ENCODE measurements at places on chromosomes 16 and 17. TPM values are rescaled to one million over a fixed set of nuclear protein-coding genes. Genes with fewer than 3 reads are reported as not detected.

DNA sequence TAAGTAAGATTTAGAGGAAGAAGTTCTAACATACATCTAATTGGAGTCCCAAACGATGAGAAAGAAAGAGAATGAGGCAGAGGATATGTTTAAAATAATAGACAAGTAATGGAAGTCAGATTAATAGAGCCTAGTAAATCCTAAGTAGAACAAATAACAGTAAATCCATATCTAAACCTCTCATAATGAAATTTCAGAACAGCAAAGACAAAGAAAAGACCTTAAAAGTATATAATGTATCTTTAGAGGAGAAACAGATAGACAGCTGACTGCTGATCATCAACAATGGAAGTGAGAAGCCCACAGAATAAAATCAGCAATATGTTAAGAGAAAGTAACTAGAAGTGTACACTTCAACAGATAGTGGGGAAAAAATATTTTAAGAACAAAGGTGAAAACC, 536.2 kb upstream of the ZFHX3 start:
- DNase-seq = no peak

Gene NHLRC4
- 4.5 TPM for total RNA-seq

DNA sequence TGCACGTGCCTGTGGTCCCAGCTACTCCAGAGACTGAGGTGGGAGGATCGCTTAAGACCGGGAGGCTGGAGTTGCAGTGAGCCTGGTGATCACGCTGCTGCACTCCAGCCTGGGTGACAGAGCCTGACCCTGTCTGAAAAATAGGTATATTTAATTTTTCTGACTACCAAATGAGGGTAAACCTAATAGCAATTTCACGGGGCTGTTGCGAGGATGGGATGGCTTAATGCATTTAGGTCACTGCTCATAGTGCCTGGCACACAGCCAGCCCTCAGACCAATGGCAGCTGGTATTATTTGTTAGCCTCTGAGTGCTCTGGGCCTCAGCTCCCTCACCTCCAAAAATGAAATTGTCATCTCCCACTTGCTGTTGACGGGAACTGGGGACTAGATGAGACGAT, 5.9 kb upstream of the CDIP1 start:
- no peak for DNase-seq

- DNase-seq = no peak
Observed at GRCh38 chr16:14286368-14287230, 215.5 kb downstream of the MRTFB start.

Gene KRT31
- not detected for total RNA-seq

Gene HS3ST3B1
- 4.3 TPM for total RNA-seq

Gene RNF167
- 88.8 TPM for total RNA-seq

Gene INO80E
- total RNA-seq = 54.5 TPM

GRCh38 chr17:58556833-58557250, 42.4 kb upstream of the MTMR4 start:
- DNase-seq = no peak

- no peak for DNase-seq
Observed at GRCh38 chr17:39809221-39809620, 54.9 kb downstream of the IKZF3 start.

DNA sequence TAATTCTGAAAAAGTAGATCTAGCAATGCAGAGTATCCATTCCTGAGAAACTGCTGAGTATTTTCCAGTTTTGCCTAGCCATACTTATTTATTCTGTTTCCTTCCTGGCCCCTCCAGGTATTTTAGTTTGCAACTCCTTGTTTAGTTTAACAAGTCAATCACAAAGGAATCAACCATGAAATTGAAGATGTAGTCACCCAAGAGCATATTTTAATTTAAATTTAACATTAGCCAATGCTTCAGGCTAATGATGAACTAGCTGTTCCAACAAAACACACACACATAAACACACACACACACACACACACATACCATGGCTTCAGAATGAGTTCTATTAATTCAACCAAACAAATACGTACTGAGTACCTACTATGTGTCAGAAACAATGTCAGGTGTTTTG, 332.8 kb upstream of the ERCC4 start:
- DNase-seq = no peak

DNA sequence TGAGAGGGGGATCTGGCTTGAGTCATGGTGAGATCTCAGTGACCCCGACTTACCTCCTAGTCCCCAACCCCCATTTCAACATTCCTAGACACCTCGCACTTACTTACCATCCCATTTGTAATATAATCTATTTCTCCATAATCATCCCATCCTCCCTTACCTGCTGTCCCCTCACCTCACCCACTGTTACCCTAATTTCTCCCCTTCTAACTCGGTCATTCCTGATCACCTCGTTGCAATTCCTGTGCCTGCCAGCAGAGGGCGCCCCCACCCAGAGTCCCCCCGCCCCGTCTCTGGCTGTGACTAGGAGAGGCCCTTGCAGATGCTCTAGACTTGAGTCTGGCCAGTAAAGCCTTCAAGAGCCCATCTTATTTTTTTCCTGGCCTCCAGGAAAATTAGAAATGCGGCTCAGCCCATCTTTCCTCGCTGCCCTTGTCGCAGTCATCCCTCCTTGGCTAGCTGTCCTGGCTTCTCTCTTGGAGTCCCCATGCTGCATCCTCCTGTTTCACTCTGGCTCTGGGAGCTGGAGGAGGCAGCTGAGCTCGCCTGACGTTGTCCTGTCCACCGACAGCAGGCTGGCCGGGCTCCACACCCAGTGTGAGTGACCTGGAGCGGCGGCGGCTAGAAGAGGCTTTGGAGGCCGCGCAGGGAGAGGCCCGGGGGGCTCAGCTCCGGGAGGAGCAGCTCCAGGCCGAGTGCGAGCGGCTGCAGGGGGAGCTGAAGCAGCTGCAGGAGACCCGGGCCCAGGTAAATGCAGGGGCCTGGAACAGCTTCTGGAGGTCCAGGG, 5.0 kb downstream of the TBKBP1 start:
- no peak for DNase-seq

Gene CMTM1
- total RNA-seq = 3.1 TPM

- no peak for DNase-seq
Observed at GRCh38 chr17:1362964-1363363, 37.1 kb downstream of the YWHAE start.

Gene CPHXL2
- total RNA-seq = not detected

Gene ASB16
- 0.39 TPM for total RNA-seq

DNA sequence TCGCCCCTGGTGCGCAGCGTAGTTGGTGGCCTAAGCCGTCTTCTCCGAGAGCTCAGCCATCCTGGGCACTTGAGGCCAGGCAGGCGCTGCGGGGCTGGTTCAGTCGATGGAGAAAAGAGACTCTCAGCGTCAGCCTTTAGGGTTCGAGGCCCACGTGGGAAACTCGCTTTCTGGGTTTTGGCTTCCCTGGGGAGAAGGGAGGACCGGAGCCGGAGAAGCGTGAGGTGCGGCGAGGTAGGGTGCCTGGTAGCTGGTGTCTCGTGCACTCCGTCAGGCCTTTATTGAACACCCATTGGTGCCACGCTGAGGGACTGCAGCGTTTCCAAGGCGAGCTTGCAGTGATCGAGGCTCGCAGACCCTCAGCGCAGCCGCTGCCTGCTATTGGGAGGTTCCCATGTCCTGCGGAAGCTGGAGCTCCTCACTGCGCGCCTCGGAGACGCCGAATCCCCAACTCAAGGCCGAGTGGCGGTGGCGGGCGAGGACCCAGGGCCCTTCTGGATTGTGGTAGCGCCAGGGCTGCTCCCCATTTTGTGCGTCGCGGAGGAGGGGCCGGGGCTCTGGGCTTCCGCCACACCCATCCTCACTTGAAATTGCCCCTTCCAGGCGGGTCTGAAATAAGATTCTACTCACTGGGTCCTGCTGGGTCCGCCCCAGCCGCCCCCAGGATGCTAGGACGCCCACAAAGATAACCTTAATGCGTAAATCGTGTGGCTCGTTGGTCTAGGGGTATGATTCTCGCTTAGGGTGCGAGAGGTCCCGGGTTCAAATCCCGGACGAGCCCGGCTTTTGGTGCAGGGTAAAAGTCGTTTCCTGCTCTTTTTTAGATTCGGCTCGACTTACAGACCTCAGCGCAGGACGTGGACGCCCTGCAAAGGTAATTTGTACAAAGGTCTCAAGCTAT, 1.2 kb downstream of the OR1F1 start:
- DNase-seq = no peak

DNA sequence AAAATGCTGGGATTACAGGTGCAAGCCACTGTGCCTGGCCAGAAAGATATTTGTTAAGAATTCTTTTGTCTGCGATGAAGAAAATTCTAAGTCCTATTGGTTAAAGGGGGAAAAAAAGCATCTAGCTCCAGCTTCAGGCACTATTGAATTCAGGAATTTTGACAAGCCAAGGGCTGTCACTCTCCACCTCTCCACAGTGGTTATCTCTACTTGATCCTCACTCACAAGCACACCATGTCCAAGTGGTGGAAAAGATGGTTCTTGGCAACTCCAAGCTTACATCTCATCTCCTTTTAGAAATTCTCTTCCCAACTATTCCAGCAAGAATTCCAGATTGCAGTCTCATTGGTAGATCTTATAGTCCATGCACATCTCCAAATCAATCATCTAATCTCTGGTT, 7.1 kb downstream of the RBFOX1 start:
- no peak for DNase-seq

GRCh38 chr16:13560151-13560550, 359.8 kb upstream of the ERCC4 start:
- DNase-seq = no peak

DNA sequence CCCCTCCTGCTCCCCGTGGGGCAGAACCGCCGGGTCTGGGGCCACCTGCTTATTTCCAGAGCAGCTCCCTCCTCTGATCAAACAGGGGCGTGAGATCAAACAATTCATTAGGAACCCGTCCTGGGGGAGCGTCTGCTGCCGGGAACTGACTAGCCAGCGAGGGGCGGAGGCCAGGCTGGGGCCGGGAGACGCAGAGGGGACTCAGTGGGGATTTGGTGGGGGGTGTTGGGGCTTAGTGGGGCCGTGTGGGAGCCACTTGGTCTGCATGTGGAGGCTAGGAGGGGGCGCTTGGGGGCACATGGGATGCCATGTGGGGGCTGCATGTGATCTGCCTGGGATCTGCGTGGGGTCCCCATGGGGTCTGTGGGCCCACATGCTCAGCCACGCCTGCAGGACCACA, 20.5 kb upstream of the CACNA1H start:
- DNase-seq = no peak

- DNase-seq = no peak
Observed at GRCh38 chr17:2194889-2195335, 108.7 kb downstream of the SMG6 start.

DNA sequence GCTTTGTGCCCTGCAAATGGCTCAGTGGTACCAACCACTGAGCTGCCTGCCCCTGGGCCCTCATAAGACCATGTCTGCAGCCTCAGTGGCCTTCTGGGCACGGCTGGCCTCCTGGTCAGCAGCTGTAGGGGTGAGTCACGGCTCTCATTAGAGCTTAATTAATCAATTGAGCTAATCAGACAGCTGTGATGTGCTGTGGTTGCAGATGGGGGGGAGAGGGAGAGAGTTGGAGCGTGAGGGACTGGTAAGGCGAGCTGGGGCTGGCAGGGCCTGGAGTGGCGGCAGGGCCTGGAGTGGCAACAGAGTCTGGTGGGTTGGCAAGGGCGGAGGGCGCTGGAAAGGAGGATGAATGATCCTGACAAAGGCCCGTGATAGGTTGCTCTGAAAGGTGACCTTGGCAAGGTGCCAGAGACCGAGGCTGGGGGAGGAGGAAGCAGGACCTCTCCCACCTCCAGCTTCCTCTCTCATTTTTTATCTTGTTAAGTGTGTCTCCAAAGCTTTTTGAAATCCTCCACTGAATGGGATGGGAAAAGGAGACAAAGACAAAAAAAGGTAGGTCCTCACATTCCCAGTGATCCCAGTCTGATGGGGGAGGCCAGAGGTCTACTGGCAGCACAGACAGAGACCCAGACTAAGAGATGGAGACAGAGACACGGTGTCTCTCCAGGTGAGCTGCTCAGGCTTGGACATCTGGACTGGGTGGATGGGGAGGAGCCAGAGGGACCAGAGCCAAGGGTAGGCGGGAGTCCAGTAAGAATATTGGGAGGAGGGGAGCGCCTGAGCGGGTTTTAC, 41.6 kb downstream of the DCAKD start:
- DNase-seq = no peak

DNA sequence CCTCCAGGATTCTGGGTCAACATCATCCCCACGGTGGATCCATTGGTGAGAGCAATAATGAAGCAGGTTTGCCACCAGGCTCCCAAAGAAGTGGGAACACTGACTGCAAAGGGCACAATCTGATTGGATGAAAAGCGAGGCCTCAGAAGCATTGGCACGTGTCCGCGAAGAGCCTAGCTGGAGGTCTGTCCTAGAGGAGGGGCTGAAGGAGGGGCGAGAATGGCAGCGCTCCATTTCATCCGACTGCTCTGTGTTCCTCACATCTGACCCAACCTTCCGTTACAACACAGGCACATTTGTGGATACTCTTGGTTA, 79.9 kb downstream of the MRC2 start:
- DNase-seq = peak; percentile 14

Gene ELMO3
- total RNA-seq = 2.1 TPM

- DNase-seq = no peak
Observed at GRCh38 chr16:83475108-83475507, 332.7 kb upstream of the HSBP1 start.

Gene KRTAP2-1
- total RNA-seq = not detected

Gene HIGD1B
- total RNA-seq = not detected

- no peak for DNase-seq
Observed at GRCh38 chr16:61820398-61820797, 215.8 kb downstream of the CDH8 start.

DNA sequence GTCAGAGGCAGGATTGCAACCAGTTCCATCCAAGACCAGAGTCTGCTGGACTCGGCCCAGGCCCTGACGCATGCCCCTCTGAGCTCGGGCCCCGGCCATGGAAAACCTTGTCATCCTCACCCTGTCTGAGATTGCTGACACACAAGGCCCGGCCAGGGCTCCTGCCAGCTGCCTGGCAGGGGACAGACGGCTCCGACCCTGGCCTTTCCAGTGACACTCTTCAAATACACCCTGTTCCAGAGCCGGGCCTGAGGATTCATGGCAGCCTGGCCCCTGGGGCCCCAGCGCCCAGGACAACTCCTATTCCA, 3.2 kb upstream of the PABPN1L start:
- peak; percentile 97 for DNase-seq

GRCh38 chr17:63940584-63940983, 8.5 kb upstream of the CD79B start:
- DNase-seq = no peak

GRCh38 chr17:83203073-83203471, 123.7 kb downstream of the METRNL start:
- peak; percentile 53 for DNase-seq

Gene TSPOAP1
- total RNA-seq = 57.8 TPM

Gene ABCA10
- total RNA-seq = 0.24 TPM

Gene MYH1
- not detected for total RNA-seq

Gene C17orf50
- not detected for total RNA-seq

DNA sequence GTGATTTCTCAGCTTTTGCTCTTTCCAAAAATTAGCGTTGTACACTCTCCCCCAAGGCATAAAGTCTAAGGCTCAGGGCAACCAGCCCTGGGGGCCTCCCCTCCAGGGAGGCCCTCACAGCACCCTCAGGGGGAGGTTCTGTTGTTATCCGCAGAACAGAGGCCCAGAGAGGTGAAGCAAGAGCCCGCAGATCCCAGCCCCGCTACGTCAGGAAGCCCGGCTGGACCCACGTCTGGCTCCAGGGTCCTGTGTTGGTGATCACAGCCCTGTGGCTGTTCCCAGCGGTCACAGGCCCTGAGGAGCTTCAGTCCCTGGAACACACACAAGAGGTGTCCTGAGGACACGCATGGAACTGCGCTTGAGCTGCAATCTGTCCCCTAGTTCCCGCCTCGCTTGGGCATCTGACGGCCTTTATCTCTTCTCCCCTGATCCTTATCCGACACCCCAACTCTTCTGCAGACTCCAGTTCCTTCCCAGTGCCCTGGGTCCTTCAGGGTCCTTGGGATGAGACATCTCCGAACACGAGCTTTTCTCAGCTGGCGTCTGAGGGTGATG, 1.1 kb upstream of the ZG16B start:
- DNase-seq = no peak

Gene IL21R
- total RNA-seq = 2.6 TPM

Gene KCNH6
- 0.39 TPM for total RNA-seq
